Stimulated activated CD4-positive, alpha-beta T cell treated with anti-CD3 and anti-CD28 coated beads, Interleukin-1b, Interleukin-23, amount 100 ng/mL, for 48 hours (primary cell): ENCODE measurements at places on chromosomes 5 and 9.

GRCh38 chr5:120533581-120533980, 69.5 kb downstream of the PRR16 start:
- DNase-seq: no peak

DNA sequence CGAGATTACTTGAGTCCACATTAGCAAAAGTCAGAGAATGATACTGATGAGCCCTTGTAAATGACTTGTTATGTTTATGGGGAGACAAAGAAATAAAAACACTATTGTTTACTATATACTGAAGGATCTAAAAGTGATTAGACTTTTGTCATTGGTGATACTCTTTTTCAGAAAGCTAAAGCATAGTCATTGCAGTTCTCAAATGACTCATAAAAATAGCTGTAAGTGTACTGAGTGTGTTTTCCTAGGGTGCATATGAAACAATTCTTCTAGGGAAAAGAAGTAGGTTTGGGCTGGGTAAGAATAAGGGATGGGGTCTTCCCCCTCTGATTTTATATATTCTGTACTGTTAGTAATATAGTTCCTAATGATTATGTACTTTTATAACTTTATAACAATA, 32.6 kb downstream of the WDR36 start:
- DNase-seq: no peak

DNA sequence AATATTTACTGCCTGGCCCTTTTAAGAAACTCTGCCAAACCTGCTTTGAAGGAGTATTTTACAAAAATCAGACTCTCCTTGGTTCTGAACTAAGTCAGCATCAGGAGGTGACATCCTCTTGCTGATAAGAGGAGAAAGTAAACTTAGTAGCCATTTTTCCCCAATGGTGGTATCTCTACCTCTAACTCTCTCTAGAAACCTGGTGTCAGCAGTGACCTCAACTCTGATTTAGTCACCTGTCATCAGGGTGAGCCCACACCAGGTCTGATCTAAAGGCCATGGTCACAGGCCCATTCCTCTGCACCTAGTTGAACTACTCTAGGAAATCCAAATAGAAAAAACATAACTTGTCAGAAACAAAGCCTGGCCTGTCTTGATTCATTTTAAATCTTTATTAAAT, 4.2 kb downstream of the CARNMT1 start:
- DNase-seq: no peak

- DNase-seq: no peak
Observed at GRCh38 chr9:136606687-136607333, 55.9 kb upstream of the EGFL7 start.

- DNase-seq: no peak
Observed at GRCh38 chr5:133779828-133780475, 167.6 kb upstream of the FSTL4 start.

DNA sequence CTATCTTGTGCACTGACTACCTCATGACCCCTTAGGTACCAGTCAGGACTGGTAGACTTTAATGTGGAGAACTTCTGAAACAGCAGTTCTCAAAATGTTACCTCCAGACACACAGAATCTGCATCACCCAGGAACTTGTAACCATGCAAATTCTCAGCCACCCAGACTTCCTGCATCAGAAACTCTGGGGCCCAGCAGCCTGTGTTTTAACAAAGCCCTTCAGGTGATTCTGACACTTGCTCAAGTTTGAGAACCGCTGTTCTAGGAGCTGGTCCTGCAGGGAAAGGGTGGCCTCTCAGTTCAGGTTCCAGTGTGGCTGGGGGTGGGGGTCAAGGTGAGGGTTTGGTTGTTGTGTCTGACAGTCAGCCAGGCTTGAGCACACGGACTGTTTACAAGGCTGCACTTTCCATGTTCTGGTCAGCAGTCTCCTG, 28.4 kb downstream of the ZFP62 start:
- peak; percentile 55 for DNase-seq
